Stimulated activated CD4-positive, alpha-beta T cell treated with anti-CD3 and anti-CD28 coated beads, Interleukin-2, amount 100 ng/mL, for 24 hours (primary cell): ENCODE measurements at places on chromosomes 4 and X.

DNA sequence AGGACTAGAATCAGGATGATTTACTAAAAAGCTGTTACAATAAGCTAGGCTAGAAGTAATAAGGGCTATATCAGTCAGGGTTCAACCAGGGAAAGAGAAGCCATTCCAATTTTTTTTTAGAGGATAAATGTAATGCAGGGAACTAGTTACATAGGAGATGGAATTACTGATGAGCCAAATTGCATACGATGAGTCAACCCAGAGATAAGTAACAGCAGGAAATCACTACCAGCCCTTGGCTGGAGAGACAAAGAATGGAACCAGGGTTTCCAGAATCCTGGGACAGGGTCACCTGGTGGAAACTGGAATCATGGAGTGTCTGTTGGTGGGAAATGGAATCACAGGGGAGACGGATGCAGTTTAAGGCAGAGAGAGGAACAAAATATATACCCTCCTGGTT lies 13.1 kb upstream of the MAGEA4 start:
- no peak for DNase-seq

GRCh38 chr4:126065016-126065415 lies 750.3 kb downstream of the FAT4 start:
- no peak for DNase-seq

GRCh38 chr4:112510291-112511092 lies 5.5 kb downstream of the NEUROG2 start:
- no peak for DNase-seq

DNA sequence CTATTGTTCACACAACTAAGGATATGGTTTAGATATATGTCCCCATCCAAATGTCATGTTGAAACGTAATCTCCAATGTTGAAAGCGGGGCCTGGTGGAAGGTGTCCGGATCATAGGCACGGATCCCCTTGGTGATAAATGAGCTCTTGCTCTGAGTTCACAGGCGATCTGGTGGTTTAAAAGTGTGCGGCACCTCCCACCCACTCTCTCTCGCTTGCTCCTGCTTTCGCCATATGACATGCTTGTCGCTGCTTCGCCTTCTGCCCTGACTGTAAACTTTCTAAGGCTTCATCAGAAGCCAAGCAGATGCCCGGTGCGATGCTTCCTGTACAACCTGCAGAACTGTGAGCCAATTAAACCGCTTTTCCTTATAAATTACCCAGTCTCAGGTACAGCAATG lies 128.5 kb downstream of the NFKB1 start:
- no peak for DNase-seq

GRCh38 chr4:142452161-142452855 lies 393.8 kb downstream of the INPP4B start:
- no peak for DNase-seq

DNA sequence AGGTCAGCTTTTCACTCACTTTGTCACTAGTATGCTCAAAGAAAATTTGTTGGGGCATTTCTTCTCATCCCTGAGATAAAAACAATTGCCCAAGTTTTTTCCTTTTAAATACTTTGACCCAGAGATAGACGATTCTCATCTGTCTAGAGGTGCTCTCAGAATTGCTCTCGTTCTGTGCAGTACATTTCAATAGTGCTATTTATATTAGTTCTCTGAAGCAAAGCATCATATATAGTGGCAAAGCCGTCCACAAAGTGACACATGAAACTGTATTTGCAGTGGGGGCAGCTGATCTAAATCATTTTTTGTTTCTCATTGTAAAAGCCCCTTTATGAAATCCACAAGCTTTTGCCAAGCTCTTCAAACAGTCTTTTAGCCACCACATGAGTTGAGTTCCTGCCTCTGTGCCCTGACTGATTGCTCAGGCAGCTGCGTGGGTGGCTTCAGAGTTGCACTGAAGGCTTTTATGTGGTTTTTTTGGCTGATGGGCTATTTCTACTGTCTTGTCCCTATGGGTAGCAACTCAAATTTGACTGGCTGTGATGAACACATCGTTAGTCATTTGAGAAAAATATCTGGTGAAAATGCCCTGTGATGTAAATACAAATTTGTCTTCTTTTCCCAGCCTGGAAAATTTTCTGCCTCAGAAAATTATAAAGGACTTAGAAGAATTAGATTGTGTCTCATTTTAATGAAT lies 119.1 kb upstream of the OTUD4 start:
- peak; percentile 78 for DNase-seq

GRCh38 chr4:152401424-152401823 lies 134.5 kb downstream of the FBXW7 start:
- DNase-seq, result no peak
